CD14-positive monocyte (primary cell): ENCODE measurements at places on chromosomes 6 and 20. TPM values are rescaled to one million over a fixed set of nuclear protein-coding genes. Genes with fewer than 3 reads are reported as not detected.

DNA sequence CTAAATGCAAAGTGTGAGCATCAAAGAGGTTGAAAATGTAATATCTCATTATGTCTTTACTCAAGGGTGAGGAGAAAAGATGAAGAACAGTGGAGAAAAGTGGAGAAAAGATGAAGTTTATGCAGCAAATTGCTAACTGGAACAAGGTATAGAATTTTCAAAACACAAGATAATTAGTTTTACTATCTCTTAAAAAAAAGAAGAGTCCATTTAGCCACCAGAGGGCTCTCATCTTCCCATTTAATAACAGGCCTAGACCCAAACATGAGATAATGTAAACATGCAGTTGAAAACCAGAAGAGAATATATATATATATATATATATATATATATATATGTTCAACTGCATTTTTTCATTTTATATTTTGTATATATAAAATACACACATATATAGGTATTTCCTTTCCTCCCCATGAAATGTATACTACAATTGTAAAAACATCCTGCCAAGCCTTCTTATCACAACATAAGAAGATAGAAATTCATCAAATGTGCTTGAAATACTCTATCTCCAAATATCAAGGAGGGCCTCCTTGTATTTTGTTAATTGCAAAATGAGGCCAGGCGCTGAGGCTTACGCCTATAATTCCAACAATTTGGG, 78.4 kb downstream of the ADTRP start:
- no peak for DNase-seq
- H3K27ac ChIP-seq = no peak overlapping the region
- H3K4me1 ChIP-seq = peaks cover 8% of the 10 kb centered on the region
- no peak overlapping the region for H3K4me3 ChIP-seq

Gene PSMG4
- 31.1 TPM for polyA plus RNA-seq

Gene SLX4IP
- 0.73 and 2.5 TPM in 2 replicates for polyA plus RNA-seq

DNA sequence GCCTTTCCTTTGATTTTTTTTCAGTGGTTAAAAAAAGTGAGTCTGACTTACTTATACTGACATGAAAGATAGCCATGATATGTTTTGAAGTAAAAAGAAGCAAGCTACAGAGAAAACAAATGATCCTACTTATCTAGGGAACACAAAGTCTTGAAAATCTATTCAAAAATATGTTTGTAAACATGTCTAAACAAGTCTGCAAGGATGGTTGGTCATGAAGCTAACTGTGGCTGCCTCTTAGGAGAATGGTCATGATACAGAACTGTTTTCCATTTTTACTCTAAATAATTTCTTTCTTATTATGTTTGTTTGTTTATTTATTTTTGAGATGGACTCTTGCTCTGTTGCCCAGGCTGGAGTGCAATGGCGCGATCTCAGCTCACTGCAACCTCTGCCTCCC, 21.5 kb downstream of the FERMT1 start:
- no peak overlapping the region for H3K4me3 ChIP-seq
- H3K27ac ChIP-seq = no peak overlapping the region
- DNase-seq = no peak
- H3K36me3 ChIP-seq = no peaks in the 10 kb centered on the region
- H3K27me3 ChIP-seq = no peaks in the 10 kb centered on the region

DNA sequence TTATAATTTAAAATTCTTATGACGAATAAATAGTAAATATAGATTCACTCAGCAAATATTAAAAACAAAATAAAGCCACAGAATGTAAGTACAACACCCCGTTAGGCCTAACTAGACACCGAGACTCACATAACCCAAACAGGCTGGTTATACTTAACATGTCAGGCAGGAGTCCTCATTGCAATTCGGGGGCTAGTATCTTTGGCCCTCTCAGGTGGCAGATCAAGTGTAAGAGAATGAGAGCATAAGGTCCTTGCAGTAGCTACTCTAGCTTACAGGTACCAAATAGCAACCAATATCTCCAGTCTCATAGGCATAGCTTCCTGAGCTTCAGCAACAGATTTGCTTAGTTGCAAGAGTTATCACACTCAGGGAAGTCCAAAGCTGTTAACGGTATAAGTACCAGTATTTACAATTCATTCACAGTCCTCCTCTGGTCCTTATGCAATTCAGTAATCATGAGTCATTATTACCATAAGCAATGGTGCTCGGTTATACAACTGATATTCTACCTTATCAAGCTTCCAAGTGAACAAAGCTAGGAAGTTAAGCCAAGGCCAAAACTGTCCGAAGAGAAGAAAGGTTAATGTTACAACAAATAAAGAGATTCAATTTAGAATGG, 20.1 kb downstream of the REV3L start:
- peak overlapping the region; percentile 24 for H3K27ac ChIP-seq
- no peak overlapping the region for H3K4me3 ChIP-seq
- peak; percentile 47 for DNase-seq
- peaks cover 8% of the 10 kb centered on the region for H3K4me1 ChIP-seq

- no peak for DNase-seq
- H3K36me3 ChIP-seq = peaks cover 80% of the 10 kb centered on the region
- no peak overlapping the region for H3K4me3 ChIP-seq
- no peak overlapping the region for H3K27ac ChIP-seq
- H3K4me1 ChIP-seq = no peaks in the 10 kb centered on the region
Measured at GRCh38 chr6:42250274-42250931, 32.7 kb upstream of the MRPS10 start.

Gene NKAIN4
- not detected for polyA plus RNA-seq
